ENCODE measurements at places on chromosomes 11 and 22.

GRCh38 chr11:33701302-33702230, 940 bp upstream of the C11orf91 start:
- peak; percentile 31 for DNase-seq

GRCh38 chr22:31947296-31947695, 3.0 kb downstream of the YWHAH start:
- peak; percentile 68 for DNase-seq

DNA sequence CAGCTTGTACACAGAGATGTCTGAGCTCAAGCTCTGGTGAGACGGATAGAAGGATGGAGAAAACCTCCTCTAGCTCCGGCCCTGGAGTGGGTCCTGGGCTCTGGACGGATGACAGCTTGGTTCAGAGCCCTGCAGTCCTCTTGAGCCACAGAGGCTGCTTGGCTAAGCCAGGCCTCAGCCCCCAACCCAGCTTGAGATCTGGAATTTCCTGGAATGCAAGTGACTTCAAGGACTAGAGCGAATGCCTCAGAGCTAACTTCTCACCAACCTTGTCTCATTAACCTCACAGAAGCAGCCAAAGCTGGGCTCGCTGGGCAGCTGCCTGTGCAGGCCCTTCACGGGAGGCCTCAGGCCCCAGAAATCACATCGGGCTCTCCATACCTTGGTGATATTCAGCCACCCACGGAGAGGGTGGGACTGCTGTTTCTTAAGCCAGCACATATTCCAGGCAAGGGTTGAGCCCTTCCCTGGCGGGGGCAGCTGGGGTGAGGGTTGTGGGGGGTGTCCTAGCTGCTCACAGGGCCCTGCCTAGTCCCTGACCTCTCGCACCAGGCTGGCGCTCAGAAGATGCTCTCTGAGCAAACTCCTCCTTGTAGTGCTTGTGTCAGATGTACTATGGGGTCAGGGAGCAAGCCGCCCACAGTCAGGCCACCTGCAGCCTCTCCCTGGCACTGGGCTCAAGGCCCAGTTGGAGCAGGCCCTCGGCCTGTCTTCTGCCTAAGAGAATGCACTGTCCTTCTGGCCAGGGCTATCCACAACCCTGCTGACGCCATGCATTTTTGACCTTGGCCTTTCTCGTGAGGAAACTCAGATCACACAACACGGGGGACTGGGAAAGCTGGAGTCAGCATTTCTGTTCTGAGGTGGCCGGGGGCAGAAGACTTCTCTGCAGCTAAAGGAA, 73.6 kb upstream of the TTLL12 start:
- DNase-seq: no peak

GRCh38 chr22:30947173-30947815, 21.3 kb downstream of the MORC2 start:
- DNase-seq: no peak

- no peak for DNase-seq
Observed at GRCh38 chr11:65851811-65852507, 6.0 kb downstream of the CFL1 start.

DNA sequence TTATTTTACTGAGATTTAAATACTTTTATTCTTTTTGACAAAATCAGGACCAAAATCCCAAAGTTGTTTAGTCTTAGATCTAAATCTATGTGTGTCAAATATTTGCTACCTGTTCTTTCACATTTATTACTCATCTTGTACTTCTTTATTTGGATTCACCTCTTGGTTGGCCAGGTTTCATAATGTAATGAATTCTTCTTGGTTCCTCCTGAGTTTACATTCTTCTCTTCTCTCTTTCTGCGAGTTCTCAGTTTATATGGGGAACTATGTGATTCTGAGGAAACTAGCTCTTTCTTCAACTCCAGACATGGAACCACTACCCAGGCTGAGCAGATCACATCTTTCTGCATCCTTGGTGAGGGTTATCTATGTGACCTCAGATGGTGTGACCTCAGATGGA, 50.2 kb downstream of the EHF start:
- no peak for DNase-seq

- no peak for DNase-seq
Observed at GRCh38 chr11:19060629-19061028, at the start of gene MRGPRX2. Gene MRGPRX2, minus strand, starts transcription at chr11:19060717. Its CDS starts 4,315 bp downstream, at chr11:19056402.

DNA sequence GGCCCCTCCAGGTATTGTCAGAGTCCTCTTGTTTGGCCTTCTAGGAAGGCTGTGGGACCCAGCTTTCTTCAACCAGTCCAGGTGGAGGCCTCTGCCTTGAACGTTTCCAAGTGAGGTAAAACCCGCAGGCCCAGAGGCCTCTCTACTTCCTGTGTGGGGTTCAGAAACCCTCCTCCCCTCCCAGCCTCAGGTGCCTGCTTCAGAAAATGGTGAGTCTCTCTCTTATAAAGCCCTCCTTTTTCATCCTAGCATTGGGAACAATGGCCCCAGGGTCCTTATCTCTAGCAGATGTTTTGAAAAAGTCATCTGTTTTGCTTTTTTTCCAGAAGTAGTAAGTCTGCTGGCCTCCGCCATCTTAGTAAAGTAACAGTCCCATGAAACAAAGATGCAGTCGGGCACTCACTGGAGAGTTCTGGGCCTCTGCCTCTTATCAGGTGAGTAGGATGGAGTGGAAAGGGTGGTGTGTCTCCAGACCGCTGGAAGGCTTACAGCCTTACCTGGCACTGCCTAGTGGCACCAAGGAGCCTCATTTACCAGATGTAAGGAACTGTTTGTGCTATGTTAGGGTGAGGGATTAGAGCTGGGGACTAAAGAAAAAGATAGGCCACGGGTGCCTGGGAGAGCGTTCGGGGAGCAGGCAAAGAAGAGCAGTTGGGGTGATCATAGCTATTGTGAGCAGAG, at the start of gene CD3E:
Gene CD3E (plus strand): TSS at position 163 of the 681 bp plus-strand sequence. CDS start 223 bp downstream, at position 386.
- peak; percentile 78 for DNase-seq

DNA sequence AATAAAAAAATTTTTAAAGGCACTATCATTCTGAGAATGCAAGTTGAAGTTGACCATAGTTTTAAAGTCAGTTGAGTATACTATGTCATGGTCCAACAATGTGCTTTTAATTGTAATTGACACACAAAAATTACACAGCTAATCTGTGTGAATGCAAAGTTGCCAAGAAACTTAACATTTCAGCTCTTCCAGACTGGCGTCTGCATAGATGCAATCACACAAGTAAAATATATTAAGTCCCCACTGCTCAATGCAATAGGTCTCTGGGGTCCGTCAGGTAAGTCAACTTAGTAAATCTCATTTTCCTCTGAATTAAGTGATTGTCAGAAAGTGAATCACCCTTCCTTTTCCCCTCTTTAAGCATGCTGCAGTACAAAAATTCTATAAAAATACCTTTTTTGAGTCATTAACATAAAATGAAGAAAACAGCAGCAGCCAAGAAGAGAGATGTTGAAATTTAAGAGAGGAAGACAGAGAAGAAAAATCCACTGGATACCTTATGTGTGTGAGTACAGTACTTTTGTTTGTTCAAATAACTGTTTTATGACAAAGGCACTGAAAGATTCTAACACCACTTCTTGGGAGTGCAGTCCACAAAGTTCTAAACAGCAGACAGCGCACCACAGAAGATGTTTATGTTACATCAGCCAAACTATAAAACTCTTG, 5.1 kb downstream of the FZD4 start:
- DNase-seq: no peak

DNA sequence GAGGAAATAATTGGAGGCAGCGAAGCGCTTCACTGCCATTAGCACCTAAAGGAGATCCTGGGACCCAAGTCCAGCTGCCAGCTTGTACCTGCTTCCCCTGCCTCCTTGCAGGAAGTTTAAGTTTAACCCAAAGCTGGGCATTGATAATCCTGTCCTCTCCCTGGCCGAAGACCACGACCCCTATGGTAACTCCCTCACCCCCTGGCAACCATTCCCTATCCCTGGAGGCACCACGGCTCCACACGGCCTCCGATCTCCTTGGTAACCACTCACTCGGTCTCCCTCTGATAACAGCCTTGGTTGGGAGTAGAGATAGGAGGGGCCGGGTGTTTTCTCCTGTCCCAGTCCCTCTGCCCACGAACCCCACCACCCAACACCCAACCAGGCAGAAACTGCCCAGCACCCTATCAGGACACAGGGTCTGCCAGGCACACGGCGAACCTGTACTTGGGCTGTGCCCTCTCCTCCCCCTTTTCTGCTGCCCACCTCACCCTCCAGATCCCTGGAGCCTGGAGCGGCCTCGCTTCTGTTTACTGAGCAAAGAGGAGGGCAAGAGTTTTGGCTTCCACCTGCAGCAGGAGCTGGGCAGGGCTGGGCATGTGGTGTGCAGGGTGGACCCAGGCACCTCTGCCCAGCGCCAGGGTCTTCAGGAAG, 833 bp downstream of the NHERF4 start:
- no peak for DNase-seq

DNA sequence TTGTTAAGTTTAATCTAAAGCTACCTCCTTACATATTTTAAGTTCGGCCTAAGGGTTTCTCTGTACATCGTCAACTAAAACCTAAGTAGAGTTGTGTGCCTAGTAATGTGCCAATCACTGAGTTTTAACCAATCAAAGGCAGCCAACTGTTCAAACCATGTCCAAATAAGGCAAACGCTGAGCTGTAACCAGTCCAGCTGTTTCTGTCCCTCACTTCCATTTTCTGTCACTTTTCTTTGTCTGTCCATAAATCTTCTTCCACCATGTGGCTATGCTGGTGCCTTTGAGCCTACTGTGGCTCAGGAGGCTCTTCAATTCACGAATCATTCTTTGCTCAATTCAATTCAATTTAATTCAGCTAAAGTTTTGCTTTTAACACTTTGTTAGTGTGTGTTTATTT, 13.9 kb upstream of the ATXN10 start:
- DNase-seq: no peak

- DNase-seq: no peak
Observed at GRCh38 chr11:4684631-4685285, 12.9 kb downstream of the OR51E2 start.

GRCh38 chr11:47732271-47732670, 17.1 kb upstream of the AGBL2 start:
- DNase-seq: no peak

All from CD8-positive, alpha-beta T cell (primary cell).